ENCODE measurements at places on chromosomes 2 and 18.
A peak's percentile ranks its signal among the peaks of the same experiment; 100 is the strongest.

DNA sequence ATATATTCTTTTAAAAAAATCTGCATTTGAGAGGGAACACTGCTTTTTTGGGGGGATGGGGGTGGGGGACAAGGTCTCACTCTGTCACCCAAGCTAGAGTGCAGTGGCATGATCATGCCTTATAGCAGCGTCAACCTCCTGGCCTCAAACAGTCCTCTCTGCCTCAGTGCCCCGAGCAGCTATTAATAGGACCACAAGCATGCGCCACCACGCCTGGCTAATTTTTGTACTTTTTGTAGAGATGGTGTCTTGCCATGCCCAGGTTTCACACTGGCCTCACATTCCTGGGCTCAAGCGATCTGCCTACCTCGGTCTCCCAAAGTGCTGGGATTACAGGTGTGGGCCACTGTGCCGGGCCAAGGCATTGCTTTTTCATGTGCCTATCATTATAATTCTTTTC lies 154.2 kb downstream of the ATAD2B start:
- no peak for DNase-seq

DNA sequence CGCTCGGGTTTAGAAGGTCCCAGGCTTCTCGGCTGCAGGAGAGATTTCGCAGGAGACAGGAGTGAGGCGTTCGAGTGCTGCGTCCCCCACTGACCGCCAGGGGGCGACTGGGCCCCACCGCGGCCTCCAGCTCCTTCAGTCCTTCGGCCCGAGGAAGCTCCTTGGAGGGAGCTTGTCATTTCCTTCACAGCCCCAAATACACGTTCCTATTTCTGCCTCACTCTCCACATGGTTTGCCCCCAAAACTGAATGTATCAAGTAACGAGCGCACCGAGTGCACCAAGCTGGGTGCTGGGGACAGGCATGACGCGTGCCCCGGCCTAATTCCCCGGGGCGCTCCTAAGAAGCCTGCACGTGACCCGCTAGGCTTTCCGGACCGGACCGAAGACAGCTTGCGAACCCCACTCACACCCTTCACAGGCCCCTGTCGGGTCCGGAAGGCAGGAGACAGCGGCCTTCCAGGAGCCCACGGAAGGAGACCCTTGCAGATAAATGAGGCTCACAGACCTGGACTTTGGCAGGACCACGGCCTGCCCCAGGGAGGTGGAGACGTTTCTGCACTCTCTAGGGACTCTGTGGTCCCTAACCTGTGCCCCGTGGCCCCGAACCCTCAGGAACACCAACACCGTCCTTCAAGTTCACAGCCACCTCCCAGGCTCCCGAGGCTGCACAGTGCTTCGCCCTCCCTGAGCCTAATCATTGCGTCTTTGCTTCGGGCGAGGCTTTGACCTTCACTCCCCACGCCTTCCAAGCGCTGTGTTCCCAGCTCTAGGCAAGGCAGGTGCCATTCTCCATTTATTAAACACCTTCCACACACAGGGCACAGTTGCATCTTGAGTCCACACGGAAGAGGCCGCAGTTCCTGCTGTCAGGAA lies 13.0 kb upstream of the FAHD2A start:
- DNase-seq = no peak

GRCh38 chr18:30967701-30968100 lies 74.8 kb downstream of the DSC3 start:
- no peak for DNase-seq

DNA sequence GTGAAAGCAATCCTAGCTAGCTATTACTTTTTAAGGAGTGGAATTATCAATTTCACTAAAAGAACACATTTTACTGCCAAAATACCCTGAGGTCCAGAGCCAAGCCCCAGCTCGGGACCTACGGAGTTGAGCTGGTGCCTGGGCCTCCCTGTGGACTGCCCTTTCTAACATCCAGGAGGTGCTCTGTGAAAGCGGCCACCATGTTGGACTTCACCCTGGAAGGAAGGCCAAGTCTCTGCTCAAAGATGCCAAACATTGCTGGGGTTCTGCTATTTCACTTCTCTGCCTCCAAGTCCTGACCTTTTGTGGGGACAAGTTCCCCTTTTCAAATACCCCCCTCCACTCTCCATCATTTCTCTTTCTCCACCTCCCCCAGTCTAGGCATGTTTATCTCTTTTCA lies 498.7 kb upstream of the RAB6C start:
- DNase-seq = no peak

DNA sequence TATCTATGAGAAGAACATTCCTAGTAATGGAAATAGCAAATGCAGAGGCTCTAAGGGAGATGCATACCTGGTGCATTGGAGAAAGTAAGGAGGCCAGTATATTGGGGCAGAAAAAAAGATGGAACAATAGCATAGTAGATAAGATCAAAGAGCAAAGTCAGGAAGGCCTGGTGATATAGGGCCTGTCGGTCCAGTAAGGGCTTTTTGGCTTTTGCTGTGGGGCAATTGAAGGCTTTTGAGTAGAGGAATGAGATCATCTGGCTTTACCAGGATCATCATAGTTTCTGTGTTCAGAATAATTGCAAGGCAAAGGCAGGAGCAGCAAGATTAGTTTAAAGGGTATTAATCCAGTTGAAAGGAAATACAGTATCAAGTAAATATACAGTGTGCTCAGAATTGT lies 111.8 kb downstream of the EHBP1 start:
- DNase-seq = no peak

GRCh38 chr18:58349650-58350049 lies 279.2 kb downstream of the ALPK2 start:
- DNase-seq = no peak

- no peak for DNase-seq
These were observed 16.7 kb downstream of the IL1R1 start for GRCh38 chr2:102159295-102159694.

- no peak for DNase-seq
These were observed 22.9 kb upstream of the SSB start for GRCh38 chr2:169775765-169776164.

DNA sequence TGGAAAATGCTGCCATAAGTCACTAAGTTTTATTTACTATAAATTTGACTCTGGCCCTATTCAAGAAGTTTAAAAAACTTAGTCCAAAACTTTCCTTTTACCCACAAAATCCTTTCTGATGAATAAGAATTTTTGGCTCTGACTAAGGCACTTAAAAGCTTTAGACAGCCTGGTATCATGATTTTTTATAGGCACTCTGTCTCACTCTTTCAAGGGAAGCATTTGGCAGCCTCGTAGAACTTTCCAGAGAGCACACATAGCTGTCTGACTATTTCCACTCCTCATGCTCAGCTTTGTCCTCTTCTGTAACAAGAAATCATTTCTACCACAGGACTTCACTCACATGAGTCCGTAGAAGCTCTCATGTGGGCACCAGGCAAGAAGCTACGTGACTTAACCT lies 32.3 kb upstream of the XDH start:
- no peak for DNase-seq

DNA sequence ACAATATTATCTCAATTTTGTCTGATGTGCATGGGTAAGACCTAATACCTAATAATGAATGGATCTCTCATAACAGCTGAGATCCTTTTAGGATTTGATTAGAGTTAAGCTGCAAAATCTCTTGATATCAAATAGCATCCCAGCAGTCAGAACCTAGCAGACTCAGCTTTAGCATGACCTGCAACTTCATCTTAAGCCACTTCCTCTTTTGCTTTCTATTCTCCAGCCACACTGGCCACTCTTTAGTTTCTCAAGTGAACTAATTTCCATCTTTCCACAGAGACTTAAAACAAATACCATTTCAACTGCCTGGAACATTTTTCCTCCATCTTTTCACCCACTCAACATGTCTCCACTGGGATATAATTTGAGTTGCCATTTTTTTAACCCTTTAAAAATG lies 1251.6 kb upstream of the ZEB2 start:
- DNase-seq = no peak

GRCh38 chr2:235766278-235766677 lies 272.4 kb downstream of the AGAP1 start:
- peak; percentile 21 for DNase-seq

GRCh38 chr2:224997802-224998201 lies 44.5 kb downstream of the DOCK10 start:
- no peak for DNase-seq

- no peak for DNase-seq
These were observed 78.2 kb upstream of the ITGB6 start for GRCh38 chr2:160278101-160278878.

DNA sequence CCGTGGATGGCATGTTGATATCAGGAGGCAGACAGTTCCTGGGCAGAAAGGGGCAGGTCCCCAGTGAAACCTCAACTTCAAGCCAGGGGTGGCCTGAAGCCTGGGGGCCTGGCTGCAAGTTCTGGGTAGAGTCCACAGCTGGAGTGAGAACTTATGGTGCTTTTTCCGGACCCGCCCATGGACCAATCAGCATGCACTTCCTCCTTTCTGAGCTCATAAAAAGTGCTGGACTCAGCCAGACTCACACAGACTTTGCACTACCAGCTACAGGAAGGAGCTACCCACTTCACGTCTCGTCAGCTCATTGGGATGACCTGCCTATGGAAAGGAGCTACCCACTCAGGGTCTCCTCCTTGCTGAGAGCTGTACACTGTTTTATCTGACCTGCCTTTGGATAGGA lies 183.1 kb upstream of the MC4R start:
- no peak for DNase-seq

- DNase-seq = no peak
These were observed 338.0 kb downstream of the BCL11A start for GRCh38 chr2:60215386-60215901.

DNA sequence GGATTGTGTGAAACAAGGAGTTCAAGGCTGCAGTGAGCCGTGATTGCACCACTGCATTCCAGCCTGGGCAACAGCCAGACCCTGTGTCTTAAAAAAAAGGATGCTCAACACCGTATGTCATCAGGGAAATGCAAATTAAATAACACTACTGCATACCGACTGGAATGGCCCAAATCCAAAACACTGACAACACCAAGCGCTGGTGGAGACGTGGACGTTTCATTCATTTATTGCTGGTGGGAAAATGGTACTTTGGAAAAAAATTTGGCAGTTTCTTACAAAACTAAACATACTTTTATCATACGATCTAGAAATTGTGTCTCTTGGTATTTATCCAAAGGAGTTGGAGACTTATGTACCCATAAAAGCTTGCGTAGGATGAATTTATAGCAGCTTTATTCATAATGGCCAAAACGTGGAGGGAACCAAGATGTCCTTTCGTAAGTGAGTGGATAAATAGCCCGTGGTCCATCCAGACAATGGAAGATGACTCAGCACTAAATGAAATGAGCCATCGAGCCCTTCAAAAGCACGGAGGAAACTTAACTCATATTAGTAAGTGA lies 24.2 kb downstream of the NEU4 start:
- DNase-seq = no peak

- DNase-seq = no peak
These were observed 379.7 kb downstream of the PTPRM start for GRCh38 chr18:7946734-7947377.

- no peak for DNase-seq
These were observed 61.2 kb downstream of the DIS3L2 start for GRCh38 chr2:232022718-232023117.

- DNase-seq = no peak
These were observed 27.6 kb downstream of the CUL3 start for GRCh38 chr2:224557610-224558009.

- DNase-seq = no peak
These were observed 699.7 kb upstream of the ZNF804A start for GRCh38 chr2:183898641-183899040.

- DNase-seq = no peak
These were observed 266.6 kb downstream of the CYP26B1 start for GRCh38 chr2:71880846-71881610.

GRCh38 chr2:188434018-188434417 lies 142.3 kb downstream of the GULP1 start:
- DNase-seq = no peak

GRCh38 chr18:1526991-1527390 lies 622.3 kb downstream of the ADCYAP1 start:
- no peak for DNase-seq

- no peak for DNase-seq
These were observed 2.0 kb upstream of the GAL3ST2 start for GRCh38 chr2:241774419-241775222.

Measured in effector CD4-positive, alpha-beta T cell (primary cell).